ENCODE measurements at places on chromosomes 7 and 10. TPM values are rescaled to one million over a fixed set of nuclear protein-coding genes. Genes with fewer than 3 reads are reported as not detected.

DNA sequence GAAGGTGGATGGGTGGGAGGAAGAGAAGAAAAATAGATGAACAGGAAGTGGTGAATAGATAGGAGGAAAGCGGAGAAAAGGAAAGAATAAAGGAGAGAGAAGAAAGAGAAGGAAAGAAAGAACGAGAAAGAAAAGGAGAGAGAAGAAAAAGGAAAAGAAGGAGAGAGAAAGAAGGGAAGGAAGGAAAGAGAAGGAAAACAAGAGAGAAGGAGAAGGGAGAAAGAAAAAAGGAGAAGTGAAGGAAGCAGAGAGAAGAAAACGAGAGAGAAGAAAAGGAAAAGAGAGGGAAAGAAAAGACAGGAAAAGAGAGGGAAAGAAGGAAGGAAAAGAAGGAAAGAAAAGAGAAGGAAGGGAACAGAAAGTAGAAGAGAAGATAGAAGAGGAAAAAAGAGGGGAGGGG lies 211.8 kb downstream of the DIP2C start:
- DNase-seq, result no peak
- no peak overlapping the region for H3K27ac ChIP-seq
- no peaks in the 10 kb centered on the region for H3K27me3 ChIP-seq
- no peak overlapping the region for H3K4me3 ChIP-seq
- H3K4me1 ChIP-seq, result no peaks in the 10 kb centered on the region

- no peaks in the 10 kb centered on the region for H3K27me3 ChIP-seq
- H3K4me1 ChIP-seq, result peaks cover 28% of the 10 kb centered on the region
- peak overlapping the region; percentile 4 for H3K4me3 ChIP-seq
- peaks cover 21% of the 10 kb centered on the region for H3K36me3 ChIP-seq
These were observed 9.2 kb downstream of the BNIP3 start for GRCh38 chr10:131972474-131973071.

DNA sequence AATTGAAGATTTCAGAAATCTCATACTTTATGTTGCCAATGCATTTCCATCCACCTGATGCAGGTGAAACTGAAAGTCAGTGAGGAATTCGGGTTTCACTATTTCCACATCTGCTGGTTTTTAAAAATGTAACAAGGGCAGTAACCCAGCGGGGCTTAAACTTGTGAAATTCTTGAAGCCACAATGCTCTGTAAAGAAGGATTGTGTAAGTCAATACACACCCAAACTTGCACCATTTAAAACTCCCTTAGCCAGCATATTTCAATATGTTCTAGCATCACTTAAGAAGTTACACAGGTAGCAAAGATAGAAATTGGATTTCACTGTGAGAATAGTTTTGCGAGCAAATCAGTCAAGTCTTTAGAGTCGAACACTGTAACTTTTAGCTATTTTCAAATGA lies 386.1 kb downstream of the PLXDC2 start:
- no peak overlapping the region for H3K27ac ChIP-seq
- H3K4me1 ChIP-seq, result no peaks in the 10 kb centered on the region
- H3K36me3 ChIP-seq, result no peaks in the 10 kb centered on the region
- H3K27me3 ChIP-seq, result no peaks in the 10 kb centered on the region

DNA sequence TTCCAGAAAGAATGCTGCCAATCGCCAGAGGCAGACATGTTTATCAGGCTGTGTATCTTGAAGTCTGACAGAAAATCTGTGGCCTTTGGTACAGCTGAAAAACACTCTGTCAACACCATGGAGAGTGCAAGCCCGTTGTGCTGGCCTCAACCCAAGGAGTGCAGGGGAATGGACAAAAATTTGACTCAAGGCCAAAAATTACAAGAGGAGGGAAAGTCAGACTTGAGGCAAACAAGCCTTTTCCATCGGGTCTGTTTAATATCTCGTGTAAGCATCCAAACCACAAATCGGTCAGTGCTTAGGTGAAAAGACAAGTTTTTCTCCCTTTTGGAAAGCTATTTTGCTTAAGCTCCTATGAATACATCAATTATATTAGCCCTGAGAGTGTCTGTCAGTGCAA lies 305.3 kb upstream of the NFE2L3 start:
- H3K27me3 ChIP-seq, result peaks cover 9% of the 10 kb centered on the region
- DNase-seq, result no peak
- H3K27ac ChIP-seq, result no peak overlapping the region
- H3K4me1 ChIP-seq, result peaks cover under 1% of the 10 kb centered on the region

DNA sequence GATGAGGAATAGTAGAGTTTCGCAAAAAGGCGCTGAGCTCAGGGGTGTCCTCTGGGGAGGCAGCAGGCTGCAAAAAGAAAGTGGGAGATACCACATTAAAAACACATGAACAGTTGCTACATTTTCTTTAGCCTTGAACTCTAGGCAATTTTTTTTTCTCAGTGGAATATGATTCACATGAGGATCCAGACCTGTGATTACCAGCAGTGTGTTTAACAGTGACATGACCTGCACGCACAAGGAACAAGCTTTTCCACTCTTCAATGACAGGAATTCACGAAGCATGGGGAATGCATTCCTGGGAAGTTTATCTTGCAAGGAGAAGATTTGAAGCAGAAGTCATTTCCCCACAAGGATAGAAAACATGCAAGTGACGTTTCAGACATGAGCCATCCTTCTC lies 161.6 kb downstream of the ITGA8 start:
- no peaks in the 10 kb centered on the region for H3K27me3 ChIP-seq
- DNase-seq, result no peak
- H3K36me3 ChIP-seq, result no peaks in the 10 kb centered on the region
- no peak overlapping the region for H3K4me3 ChIP-seq

The CHN2 gene
- total RNA-seq, result 45.2 TPM

Data from spleen (tissue), 13 donors.